ENCODE measurements at places on chromosomes 7 and 10. TPM values are rescaled to one million over a fixed set of nuclear protein-coding genes. Genes with fewer than 3 reads are reported as not detected.

- DNase-seq = no peak
Observed at GRCh38 chr10:48899781-48900180, 39.9 kb downstream of the LRRC18 start.

The CC2D2B gene
- total RNA-seq = 0.36 TPM

DNA sequence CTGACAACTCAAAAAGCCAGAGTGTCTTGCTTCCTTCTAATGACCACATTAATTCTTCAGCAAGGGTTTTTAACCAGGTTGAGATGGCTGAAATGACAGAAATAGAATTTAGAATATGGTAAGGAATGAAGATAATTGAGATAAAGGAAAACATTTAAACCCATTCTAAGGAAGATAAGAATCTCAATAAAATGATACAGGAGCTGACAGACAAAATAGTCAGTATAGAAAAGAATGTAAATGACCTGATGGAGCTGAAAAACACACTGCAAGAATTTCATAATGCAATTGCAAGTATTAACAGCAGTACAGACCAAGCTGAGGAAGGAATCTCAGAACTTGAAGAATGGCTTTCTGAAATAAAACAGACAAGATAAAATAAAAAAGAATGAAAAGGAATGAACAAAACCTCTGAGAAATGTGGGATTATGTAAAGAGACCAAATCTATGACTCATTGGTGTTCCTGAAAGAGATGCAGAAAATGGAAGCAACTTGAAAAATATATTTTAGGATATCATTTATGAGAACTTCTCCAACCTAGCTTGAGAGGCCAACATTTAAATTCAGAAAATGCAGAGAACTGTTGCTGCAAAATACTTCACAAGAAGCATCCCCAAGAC lies 87.1 kb downstream of the SAMD9 start:
- DNase-seq = no peak

- peak; percentile 89 for DNase-seq
Observed at GRCh38 chr7:129163875-129164544, 19.5 kb downstream of the TSPAN33 start.

Data from osteoblast (primary cell).